Activated CD4-positive, alpha-beta T cell treated with anti-CD3 and anti-CD28 coated beads, Interleukin-2, amount 50 U/mL, for 24 hours (primary cell): ENCODE measurements at places on chromosomes 3 and 15.

DNA sequence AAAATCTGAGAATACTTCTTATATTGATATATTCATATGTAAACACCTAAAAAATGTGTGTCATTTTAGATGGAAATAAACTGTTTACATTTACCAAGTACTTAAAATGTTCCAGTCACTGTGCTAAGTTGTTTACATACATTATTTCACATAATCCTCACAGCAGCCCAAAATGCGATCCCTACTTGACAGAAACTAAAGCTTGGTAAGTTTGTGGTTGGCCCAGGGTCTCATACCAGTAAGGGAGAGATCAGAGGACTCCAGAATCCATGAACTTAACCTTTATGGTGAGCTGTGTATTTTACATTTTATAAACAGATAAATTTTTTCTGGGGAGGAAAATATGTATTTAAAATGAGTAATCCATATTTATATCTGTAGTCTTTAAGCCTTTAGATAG, 51.2 kb downstream of the SLC25A26 start:
- no peak for DNase-seq

GRCh38 chr3:67655364-67656121, 1.1 kb upstream of the SUCLG2 start:
- DNase-seq, result peak; percentile 71

GRCh38 chr15:62491642-62492041, 326.6 kb upstream of the C2CD4B start:
- DNase-seq, result no peak

GRCh38 chr3:28690176-28690575, 341.6 kb upstream of the AZI2 start:
- no peak for DNase-seq

GRCh38 chr3:59481776-59482400, 432.1 kb upstream of the CFAP20DC start:
- no peak for DNase-seq

- no peak for DNase-seq
These were observed 98.5 kb upstream of the SOX2 start for GRCh38 chr3:181613191-181613590.

DNA sequence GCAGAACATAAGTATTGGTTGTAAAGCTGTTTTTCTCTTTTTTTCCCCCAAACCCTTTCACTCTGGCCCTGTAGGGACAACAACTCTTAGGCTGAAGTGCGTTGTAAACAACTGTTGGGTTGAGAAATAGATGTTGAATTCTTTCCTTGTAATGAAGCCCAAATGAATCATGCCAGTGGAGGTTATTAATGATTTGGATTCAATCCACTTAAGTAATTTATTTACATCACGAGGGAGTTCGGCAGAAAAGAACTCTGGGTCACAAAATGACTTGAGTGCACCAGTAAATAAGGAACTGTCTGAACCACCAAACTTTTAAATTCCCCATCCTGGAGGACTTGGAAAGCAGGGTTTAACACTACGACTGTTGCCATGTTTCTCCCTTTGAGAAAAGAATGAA, 218.9 kb downstream of the PDZRN3 start:
- DNase-seq, result no peak

- no peak for DNase-seq
These were observed 3.0 kb upstream of the PIAS1 start for GRCh38 chr15:68051109-68051508.

DNA sequence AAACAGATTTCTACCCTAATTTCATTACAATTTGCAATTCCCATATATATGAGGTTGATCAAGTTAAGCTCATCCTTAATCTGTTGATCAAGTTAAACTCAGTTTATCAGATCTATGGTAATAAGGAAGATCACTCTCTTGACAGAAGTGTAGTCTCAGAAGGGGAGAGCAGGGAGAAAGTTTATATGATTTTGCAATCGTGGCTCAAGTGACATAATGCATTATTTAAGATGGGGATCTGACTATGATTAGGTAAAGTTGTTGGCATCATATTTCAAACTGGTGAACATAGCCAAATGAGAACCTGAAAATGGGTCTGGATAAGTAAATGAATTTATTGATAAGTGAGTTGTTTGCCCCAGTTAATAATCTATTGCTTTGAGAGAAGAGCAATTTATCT, 995.3 kb downstream of the OTOL1 start:
- DNase-seq, result no peak

- DNase-seq, result no peak
These were observed 2.1 kb downstream of the KAT2B start for GRCh38 chr3:20042331-20042730.

GRCh38 chr3:50276762-50277101, 2.2 kb upstream of the LSMEM2 start:
- no peak for DNase-seq

DNA sequence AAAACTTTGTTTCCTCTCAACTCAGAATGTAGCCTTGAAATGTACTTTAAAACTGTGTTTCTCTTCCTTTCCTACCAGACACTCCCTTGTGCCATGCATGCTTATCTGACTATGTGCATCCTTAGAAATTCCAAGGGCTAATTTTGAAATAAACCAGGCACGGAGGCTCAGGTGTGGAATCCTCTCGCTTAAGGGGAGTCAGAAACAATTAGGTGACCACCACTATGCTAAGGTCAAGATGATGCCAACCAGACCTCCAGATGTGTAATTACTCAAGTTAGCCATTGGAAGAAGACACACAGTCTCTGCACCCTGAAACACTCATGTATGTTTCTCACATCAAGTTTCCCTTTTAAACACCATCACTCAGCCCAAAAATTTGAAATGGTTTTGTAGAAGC, 572.1 kb downstream of the VGLL3 start:
- no peak for DNase-seq

GRCh38 chr3:122680475-122681283, at the start of gene PARP14:
PARP14 (plus strand) TSS chr3:122680839; CDS start chr3:122680884, 45 bp downstream.
- peak; percentile 47 for DNase-seq

DNA sequence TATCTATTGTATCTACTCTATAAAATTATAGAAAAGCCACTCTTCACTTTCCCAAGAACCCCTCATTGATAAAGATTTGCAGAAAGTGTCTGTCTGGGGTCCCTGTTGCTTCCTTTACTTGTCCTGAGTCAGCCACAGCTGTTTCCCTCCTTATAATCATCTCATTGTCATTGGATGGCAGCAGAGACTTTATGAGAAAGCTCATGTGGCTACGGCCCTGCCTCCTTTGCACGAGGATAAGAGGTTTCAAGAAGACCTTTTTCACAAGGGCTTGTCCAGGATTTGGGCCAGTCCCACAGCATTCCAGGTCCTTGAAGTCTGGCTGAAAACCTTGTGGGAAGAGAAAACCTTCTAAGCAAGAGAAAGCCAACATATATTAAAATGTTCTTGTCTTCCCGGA, 41.9 kb upstream of the THBS1 start:
- no peak for DNase-seq

DNA sequence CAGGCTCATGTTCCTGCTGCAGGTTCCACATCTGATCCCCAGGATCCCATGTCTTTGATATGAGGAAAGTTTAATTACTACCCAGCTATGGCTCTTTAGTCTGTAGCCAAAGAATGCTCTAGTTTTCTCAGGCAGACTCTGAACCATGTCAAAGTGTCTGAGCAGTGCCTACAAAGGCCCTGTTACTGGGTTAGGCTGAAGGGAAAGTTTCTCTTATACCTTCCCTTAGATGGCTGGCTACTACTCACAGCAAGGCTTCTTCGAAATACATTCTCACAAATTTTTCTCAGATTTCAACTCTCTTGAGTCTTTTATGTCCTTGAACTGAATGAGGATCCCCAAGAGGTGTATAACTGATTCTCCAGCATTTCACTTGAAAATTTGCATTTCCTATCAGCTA, 102.4 kb downstream of the NR1D2 start:
- no peak for DNase-seq

DNA sequence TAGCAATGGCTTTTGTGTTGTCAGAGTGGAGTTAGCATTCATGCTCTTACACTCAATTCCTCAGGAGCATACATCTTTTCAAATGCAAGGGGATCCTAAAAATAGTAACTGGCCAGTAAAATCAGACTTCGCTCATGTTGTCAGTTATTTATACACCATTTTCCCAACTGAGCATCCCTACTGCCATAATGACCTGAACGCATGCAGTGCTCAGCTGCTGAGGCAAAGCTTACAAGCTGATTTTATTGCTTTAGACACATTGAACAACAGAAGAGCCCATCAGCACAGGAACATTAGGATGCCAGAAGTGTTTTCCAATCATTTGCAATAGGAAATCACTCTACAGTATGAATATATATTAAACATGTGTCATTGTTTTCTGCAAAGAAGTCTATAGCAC, 689.7 kb upstream of the BCHE start:
- no peak for DNase-seq

DNA sequence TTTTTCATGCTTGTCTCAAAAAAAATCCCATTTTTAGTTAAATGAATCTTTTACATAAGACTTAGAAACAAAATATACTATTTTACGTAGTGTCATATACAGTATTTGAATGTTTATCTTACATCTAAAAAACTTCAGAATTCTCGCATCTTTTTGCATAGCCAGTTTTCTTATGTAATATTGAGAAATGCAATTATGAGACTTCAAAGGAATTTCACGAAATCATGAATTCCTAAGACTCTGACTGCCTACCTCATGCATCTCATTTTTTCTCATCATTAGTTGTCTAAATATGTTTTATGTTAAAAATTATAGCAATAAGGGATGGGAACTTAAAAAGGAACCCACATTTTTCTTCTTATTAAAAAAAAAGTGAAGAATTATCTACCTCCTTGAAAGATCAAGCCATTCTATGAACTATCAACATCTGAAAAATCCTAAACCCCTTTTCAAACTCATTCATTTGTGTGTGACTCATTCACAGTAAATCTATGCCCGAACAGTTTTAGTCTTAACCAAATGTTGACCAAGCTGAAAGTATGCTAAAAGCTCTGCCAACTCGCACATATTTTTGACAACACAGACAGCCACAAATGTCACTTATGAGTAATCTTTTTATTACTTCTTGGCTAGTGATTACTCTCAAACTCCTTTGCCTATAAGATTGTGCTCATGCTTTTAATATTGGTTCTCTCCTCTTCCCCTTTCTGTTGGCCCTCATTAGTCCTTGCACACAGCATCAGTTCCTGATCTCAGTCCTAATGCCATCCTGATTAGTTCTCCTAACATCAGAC, 115.9 kb downstream of the DCLK3 start:
- no peak for DNase-seq

DNA sequence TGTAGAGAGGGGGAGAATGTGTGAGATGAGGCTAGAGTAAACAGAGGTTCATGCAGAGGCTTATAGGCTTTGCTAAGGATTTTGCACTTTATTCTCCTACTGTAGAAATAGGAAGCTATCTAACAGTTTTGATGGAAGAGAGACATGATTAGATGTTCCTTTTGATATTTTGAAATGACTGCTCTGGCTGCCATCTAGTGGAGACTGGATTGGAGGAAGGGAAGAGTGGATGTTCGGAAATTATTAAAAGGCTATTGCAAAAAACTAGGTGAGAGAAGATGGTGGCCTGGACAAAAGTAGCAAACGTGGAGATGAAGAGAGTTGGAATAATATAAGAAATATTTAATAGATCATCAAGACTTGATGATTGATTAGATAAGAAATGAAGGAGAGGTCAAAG, 42.2 kb downstream of the SYN2 start:
- DNase-seq, result no peak

DNA sequence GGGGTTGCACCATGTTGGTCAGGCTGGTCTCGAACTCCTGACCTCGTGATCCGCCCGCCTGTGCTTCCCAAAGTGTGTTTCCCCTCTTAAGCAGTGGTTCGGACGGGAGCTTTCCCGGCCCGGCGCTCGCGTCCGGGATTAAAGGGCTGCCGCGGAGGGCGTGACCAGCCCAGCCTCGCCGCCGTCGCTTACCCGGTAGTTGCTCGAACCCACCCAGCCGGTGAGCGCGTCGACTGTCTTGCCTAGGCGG, 513 bp downstream of the CLASP2 start:
- DNase-seq, result no peak

DNA sequence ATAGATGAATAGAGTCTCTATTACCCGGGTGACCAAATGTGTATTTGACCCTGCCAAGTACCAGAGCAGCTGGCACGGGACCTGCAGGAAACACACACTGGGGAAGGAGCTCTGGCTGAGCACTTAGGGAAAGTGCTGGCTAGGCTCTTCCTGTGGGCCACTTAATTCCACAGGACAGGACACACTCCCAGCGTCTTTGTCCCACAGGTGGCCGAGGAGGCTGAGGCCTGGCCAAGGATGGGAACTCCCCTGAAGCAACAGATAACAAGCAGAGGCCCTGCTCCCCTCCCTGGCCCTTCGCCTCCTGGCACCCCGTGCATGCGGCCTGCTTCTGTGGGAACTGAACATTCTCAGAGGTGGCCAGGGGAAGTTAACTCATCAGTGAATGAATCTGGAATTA, 180.8 kb downstream of the ATP10A start:
- no peak for DNase-seq

- DNase-seq, result no peak
These were observed 717.6 kb upstream of the GOLIM4 start for GRCh38 chr3:168813225-168813802.

DNA sequence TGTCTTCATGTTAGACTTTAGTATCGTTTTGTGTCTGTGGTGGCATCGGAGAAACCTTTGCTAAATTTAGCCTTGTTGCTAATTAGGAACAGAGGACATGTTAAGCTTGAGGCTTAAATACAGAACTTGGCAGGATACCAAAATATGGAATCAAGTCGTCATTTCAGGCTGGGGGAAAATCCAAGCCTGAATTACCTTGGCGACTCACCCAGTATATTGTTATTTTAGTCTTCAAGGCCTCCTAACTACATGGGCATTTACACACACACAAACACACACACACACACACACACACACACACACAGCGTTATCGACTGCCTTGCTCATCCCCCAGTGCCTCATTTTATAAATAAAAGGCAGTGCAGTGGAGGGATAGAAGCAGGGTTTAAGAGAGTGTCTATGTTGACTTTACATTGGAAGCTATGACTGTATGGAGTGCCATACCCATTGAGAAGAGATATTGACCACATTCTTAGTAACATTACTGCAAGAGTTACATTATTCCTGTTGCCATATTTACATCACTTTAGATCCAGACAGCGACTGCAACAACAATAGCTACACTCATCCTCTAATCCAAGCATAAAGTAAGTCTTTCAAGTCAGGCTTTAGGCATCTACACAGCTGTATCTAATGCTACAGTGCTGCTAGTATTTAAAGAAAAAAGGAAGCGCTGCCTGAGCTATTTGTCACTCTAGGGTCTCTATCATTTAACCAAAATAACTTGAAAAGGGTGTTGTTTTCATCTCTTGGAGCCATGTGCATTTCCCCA, 210.8 kb upstream of the SEMA6D start:
- no peak for DNase-seq

DNA sequence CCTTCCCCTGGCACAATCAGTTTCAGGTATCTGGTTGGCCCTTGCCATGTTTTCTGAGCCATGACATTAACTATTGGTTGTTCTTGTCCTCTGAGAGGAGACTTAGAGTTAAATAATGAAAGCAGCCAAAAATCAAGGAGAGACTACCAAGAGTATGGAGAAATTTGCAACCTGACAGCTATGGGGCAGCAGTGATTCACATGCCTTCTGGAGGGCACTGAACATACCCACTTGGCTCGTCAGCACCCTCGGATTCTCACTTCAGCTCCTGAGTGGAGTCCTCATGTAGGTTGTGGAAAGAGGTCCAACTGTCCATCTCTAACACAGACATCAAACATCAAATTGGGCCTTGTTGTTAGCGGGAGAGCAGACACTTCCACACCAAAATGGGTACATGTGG, 265.6 kb downstream of the EBLN2 start:
- DNase-seq, result no peak
